Right cardiac atrium (tissue), 5 donors: ENCODE measurements at places on chromosomes 12 and 14.

GRCh38 chr12:47276621-47277309 lies 197.0 kb upstream of the AMIGO2 start:
- DNase-seq: no peak

GRCh38 chr12:7137908-7138307 lies 7.7 kb downstream of the CLSTN3 start:
- DNase-seq: no peak

DNA sequence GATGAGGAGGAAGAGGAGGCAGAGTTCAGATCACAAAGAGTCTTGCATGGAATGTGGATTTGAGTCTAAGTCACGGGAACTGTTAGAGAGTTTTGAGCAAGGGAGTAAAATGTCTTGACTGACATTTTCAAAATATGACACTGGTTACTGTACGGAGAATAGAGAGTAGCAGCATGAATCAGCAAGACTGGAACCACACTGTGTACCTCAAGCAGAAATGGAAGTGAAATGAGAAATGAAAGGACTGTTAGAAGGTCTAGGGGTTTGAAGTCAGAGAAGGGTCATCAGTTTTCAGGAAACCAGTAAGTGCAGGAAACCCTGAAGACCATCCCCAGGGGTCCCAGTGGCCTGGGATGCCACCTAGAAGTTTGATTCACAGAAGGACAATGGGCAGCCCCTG lies 236.3 kb downstream of the GALC start:
- no peak for DNase-seq

GRCh38 chr12:131383741-131384543 lies 326.9 kb upstream of the SFSWAP start:
- no peak for DNase-seq

DNA sequence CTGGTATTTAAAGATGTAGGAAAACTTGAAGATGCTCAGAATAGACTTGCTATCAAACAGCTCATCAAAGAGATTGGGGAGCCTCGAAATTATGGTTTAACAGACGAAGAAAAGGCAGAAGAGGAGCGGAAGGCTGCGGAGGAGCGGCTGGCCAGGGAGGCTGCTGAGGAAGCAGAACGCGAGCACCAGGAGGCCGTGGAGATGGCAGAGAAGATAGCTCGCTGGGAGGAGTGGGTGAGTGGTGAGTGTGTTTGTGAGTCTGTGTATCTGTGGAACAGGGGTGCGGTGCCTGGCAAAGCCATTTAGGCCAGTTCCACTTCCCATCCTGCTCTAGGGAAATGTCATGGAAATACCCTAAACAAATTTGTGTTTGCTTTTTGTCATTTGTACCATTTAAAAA lies 19.2 kb upstream of the PAPOLA start:
- no peak for DNase-seq

DNA sequence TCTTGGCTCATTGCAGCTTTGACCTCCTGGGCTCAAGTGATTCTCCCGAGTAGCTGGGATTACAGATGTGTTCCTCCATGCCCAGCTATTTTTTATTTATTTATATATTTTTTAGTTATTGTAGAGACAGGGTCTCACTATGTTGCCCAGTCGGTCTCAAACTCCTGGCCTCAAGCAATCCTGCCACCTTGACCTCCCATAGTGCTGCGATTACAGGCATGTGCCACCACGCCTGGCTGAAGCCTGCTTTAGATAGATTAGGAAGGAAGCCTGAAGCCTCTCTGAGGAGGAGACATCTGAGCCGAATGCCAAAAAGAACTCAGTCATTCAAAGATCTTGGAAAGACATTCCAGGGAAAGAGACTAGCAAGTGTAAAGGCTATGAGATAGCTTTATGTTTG lies 10.2 kb downstream of the INHBC start:
- no peak for DNase-seq
